ENCODE measurements at places on chromosomes 6 and 20.
A peak's percentile ranks its signal among the peaks of the same experiment; 100 is the strongest.

GRCh38 chr6:399785-400534 lies 8.4 kb downstream of the IRF4 start:
- no peak for DNase-seq

DNA sequence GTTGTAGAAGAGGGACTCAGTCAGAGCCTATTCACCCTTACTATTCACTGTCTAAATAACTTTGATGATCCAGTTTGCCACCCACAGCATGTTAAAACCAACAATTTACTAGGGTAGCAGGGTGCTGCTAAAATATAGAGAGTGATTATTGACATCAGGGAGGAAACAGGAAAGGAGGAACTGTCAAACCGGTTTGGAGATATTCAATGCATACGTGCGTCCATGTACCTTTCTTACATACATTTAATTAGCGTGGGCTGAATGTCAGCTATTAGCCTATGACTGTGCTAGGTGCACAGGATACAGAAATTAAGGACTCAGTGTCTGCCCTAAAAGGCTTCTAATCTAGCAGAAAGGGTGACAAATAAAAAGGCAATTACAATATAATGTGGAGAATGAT lies 57.2 kb downstream of the IL20RA start:
- DNase-seq, result no peak

DNA sequence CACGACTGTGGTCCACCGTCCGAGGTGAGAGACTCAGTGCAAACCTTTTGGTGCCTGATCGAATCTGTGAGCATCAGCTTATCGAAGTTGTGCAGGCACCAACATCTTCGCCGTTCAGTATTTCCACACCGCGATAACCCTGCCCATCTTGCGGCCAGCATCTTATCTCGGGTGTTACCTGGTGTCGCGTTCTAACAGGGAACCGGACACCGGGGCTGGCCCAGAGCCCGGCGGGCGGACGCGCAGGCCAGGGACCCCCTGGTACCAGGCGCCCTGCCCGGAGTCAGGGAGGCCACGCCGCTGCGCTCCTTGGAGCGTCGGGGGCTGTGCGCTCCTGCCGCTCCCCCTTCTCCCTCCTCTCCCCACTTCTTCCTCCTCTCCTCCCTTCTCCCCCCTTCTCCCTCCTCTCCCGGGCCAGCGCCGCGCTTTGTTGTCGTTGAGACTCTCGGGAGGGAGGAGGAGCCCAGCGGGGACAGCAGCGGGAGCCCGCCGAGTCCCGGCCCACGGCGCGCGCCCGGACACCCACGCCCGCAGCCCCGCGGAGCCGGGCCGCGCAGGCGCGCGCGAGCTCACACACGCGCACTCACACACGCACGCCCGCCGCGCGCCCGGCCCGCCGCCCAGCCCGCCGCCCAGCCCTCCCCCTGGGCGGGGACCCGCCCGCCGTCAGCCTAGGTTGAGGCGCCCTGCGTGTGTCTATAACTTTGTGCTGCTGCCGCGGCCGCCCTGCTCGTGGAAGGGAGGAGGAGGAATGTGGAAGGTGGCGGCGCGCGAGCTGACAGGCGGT lies 1.4 kb upstream of the FOXO3 start:
- DNase-seq, result peak; percentile 55

DNA sequence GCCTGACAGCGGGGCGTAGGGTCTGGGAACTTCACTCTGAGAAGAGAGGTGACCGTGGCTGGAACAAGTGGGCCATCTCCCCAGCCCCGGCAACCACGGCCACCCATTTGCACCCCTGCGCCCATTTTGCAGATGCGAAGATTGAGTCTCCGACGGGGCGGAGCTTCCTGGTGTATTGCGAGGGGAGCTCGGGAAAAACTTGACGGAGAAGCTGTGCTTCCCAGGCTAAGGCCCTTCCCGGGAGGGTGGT lies 653 bp downstream of the ZNF335 start:
- no peak for DNase-seq

- no peak for DNase-seq
Observed at GRCh38 chr6:15595461-15596173, 67.2 kb downstream of the DTNBP1 start.

GRCh38 chr20:39190666-39191570 lies 228.8 kb downstream of the DHX35 start:
- peak; percentile 3 for DNase-seq

- no peak for DNase-seq
Observed at GRCh38 chr20:17504066-17504897, 26.9 kb downstream of the BFSP1 start.

DNA sequence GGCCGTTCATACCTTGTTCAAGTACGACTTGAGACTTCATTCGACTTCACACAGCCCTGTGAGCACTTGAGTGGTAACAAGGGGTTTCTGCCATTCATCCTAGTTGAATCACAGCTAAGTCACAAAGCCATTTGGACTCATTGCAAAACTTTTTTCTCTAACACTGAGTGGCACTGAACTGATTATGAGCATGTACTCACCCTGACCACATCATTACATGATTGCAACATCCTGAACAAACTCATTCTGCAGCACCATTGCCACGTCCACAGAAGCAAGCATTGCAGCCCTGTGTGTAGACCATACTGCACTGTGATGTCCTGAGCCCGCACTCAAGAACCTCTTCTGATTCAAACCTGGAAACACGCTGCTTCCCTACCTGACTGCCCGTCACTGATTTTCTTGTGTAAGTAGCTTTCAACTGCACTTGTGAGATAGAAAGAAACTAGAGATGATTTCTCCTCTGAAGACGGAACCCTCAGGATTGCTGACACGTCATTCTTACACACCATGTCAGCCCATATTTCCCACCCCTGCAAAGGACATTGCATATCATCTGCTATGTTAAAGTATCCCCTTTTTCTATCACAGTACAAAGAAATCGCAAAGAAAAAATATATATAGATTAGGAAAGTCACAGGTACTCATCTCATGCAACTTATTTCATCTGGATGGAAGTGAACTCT lies 81.6 kb downstream of the C6orf118 start:
- DNase-seq, result no peak

- peak; percentile 60 for DNase-seq
Observed at GRCh38 chr20:23622839-23623343, 14.9 kb downstream of the CST3 start.

DNA sequence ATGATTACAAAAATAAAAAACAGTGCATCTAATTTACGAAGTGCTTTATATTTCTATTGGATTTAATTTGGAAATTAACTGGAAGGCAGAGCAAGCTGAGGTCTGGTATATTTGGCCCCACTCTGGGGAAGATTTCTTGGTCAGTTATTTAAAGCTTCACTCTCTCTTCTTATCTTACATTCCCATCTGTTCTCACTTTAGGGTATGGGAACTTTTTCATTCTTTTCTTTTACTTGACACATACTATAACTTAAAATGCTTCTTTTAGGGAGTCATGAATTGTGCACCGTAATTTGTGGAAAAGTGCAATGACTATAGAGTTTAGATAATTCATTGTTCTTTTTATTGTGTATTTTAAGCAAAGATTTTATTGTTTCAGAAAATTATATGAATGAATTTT lies 170.4 kb downstream of the BCKDHB start:
- DNase-seq, result no peak

GRCh38 chr6:31900917-31901414 lies 920 bp downstream of the ZBTB12 start:
- DNase-seq, result no peak

- DNase-seq, result peak; percentile 29
Observed at GRCh38 chr20:37282556-37282955, 6.9 kb upstream of the MANBAL start.

DNA sequence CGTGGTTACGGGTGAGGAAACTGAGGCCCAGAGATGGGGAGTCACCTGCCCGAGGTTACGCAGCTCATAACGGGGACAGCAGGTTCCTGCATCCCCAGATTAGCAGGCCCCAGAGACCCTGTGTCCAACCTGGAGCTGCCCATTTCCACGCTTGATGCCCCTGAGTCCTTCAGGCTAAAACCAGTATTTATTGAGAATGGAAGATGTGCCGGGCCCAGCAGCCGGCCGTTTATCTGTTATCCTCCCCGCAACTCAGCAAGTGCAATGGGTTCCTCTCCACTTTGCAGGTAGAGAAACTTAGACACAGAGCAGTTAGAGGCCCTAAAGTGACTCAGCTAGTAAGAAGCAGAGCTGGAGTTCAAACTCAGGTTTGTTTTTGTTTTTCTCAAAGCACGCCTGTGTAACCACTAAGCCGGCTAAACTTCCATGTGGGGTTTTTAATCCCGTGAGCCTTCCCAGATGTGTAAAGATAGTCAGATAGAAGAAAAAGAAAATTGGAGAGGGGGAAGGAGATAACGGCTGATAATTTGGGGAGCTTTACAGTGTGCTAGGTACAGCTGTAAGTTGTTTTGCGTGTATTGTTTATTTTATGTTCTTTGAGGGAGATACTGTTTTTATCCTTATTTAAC lies 775 bp downstream of the PFDN4 start:
- peak; percentile 42 for DNase-seq

GRCh38 chr6:156832231-156832647 lies 55.1 kb downstream of the ARID1B start:
- DNase-seq, result peak; percentile 62

- peak; percentile 79 for DNase-seq
Observed at GRCh38 chr20:51752343-51752951, 15.7 kb downstream of the ATP9A start.

- DNase-seq, result no peak
Observed at GRCh38 chr20:19482726-19483125, 270.3 kb downstream of the SLC24A3 start.

DNA sequence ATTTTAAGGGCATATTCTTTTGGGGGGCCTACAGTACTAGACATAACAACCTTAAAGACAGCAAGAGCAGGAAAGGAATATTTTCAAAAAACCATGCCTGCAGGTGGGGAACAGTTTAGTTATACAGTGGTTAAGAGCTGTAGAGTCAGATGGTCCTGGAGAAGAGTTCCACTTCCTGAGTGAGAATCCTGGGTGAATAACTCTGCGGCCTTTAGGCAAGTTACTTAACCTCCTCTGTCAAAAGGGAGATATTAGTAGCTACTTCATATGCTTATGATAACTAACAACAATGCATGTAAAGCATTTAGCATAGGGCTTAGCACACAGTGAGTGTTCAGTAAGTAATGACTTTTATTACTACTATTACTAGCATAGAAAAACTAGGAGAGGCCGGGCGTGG lies 119.2 kb upstream of the TAB2 start:
- DNase-seq, result no peak

DNA sequence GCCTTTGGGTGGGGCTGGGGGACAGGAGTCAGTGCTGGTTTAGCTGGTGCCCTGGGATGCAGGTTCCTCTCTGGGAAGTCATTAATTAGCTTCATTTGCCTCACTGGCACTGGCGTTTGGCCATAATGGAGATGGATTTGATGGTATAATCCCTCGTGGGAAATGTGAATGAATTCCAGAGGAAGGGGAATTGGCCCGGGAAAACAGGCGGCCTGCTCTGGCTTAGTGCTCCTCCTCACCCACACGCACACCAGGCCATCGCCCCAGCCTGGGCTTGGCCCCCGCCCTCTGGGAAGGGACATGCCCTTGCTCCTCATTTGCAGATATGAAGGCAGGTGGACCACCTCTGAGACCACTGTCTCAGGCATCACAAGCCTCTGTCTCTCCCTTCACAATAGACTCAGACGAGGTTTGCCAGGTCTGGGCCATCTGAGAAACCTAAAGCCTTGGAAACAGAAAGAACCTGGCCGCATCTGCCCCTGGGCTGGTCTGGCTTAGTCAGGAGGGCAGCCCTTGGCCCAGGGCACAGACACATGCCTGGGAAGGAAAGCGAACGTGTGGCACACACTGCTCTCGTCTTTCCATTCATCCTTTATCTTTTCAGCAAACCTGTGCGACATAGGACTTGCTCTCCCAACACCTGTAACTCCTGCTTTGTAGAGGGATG lies 199.2 kb upstream of the CDH4 start:
- DNase-seq, result no peak

- DNase-seq, result no peak
Observed at GRCh38 chr6:24089736-24090135, 36.3 kb upstream of the NRSN1 start.

DNA sequence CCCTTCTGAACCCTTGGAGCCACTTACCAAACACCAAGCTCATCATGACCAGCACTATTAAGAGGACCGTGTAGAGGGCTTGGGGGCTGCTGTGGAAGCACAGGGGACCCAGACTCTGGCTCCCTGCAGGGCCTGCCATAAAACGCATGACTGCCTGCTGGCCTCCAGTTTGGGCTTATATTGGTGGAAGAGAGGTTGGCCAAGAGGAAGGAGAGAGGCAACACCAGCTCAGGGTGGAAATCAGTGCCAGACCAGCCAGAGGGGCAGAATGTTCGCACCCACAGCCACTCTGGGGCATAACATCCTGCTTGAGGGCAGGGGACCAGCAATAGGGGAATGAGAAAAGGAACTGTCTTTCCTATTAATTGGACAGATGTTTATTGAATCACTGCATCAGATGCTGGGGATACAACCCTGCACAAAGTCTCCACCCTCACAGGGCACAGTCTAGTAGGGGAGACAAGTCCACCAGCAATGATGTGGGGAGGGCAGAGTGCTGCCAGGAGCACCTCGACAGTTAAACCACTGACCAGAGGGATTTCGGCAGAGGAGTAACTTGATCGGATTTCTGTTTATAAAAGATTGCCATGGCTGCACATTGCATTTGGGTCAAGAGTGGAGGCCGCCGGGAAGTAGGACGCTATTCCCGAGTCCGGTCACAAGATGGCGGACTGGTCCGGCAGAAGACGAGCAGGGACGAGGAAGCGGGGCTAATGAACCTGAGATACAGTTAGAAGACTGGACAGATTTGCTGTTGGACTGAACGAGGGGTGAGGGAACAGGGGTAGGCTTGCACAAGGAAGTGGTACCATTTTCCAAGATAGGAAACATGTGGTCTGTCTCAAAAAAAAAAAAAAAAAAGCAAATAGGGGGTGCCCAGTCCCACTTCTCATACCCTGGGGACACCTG lies at the start of gene LY6G5C:
Gene LY6G5C, minus strand, starts transcription at position 842 of the 909 bp plus-strand sequence. Its CDS starts 694 bp downstream, at position 148.
- DNase-seq, result peak; percentile 76

GRCh38 chr6:41191569-41191968 lies 9.4 kb downstream of the TREML2 start:
- no peak for DNase-seq

GRCh38 chr6:8633762-8634161 lies 198.4 kb upstream of the SLC35B3 start:
- DNase-seq, result no peak

DNA sequence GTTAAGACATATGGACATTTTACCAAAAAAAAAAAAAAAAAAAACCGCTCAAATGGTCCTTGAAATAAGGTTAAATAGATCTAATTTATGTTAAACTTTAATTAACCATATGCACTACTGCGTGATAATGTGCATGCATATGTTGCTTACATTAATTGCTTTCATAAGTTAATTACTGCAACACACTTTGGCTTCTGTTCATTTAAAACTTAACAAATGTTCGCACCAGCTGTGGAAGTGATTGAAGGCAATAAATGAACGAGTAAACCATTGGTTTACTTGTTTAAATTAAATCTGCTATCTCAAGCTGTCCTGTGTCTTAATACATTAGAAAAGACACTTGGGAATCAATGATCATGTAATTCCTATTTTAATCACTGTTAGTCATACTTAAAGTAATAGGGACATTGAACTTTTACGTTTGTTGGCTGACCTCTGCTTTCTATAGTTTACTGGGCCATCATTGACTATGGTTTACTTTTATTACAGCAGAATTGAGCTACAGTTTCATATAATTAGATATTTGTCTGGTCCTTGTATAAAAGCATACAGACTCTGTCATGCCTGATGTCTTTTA lies 294.7 kb downstream of the KHDC1L start:
- DNase-seq, result no peak
